ENCODE measurements at places on chromosomes 5 and 9. TPM values are rescaled to one million over a fixed set of nuclear protein-coding genes. Genes with fewer than 3 reads are reported as not detected.

Gene ST8SIA4
- total RNA-seq: not detected

Gene MAML1
- 33.1 TPM for total RNA-seq

Gene ECSCR
- total RNA-seq: not detected

Gene GRXCR2
- total RNA-seq: not detected

Gene LAMC3
- 0.68 TPM for total RNA-seq

Gene DNAJC21
- 37.5 TPM for total RNA-seq

DNA sequence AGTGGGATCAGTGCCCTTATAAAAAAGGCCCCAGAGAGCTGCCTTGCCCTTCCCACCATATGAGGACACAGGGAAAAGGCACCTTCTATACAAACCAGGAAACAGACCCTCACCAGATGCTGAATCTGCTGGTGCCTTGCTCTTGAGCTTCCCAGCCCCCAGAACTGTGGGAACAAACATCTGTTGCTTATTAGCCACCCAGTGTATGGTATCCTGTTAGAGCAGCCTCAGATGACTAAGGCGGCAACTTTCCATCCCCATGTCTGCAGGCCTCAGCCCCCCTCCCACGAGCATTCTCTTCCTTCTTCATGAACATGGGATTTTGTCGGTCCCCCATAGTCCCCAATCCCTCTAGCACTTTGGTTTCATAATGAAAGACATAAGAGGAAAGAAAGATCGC, 202.5 kb upstream of the GAS1 start:
- DNase-seq: no peak

DNA sequence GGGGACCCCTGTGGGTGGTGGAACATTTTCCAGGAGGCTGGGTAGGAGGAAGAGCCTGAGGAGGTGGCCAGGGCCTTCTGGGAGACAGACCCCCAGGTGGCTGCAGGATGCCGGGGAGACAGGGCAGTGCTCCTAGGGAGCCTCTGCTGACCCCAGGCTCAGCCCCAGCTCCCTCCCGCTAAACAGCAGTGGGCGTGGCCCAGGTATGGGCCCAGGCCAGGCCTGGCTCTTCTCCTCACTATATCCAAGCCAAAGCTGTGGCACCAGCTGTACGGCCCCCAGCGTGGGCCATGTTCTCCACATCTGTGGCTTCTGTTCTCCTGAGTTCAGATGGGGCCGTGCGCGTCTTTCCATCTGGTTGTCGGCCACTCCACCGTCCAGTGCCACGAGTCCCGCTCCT, 58.5 kb downstream of the KCNT1 start:
- DNase-seq: no peak

- DNase-seq: no peak
Measured at GRCh38 chr5:40073927-40074326, 605.8 kb upstream of the PTGER4 start.

GRCh38 chr5:43543434-43543833, 13.4 kb downstream of the PAIP1 start:
- DNase-seq: no peak

GRCh38 chr5:73766902-73767301, 140.9 kb downstream of the ARHGEF28 start:
- DNase-seq: no peak

DNA sequence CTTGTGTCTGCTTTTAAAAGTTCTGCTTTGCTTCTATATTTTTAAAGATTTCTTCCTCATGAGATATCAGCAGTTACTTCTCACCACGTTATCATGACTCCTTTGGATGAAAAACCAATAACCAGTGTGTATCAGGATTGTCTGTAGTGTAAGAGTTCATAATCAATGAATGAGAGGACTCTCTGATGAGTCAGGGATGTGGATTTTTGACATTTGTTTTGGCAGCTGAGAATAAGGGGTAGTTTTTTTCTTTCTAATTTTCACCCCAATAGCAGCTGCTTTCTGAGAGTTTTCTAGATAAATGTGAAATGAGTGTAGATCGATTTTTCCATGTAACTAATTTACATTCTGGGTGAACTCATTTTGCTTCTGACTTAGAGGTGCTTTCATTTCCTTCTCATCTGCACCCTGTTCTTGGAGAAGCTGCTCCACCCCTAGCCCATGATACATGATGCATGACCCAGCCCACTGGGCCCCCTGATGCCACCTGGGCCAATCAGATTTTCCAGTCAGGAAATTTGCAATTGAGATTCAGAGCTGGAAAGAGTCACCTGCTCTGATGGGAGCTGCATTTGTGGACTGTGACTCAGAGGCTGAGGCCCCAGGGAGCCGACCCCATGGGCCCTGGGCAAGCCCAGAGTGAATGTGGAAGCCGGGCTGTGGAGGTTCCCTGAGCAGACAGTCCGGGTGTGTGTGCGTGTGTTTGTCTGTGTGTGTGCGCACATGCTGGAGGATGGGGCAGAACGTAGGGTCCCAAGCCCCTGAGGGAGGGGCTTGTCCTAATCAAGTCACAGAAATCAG, 159.3 kb downstream of the RGS3 start:
- peak; percentile 90 for DNase-seq

DNA sequence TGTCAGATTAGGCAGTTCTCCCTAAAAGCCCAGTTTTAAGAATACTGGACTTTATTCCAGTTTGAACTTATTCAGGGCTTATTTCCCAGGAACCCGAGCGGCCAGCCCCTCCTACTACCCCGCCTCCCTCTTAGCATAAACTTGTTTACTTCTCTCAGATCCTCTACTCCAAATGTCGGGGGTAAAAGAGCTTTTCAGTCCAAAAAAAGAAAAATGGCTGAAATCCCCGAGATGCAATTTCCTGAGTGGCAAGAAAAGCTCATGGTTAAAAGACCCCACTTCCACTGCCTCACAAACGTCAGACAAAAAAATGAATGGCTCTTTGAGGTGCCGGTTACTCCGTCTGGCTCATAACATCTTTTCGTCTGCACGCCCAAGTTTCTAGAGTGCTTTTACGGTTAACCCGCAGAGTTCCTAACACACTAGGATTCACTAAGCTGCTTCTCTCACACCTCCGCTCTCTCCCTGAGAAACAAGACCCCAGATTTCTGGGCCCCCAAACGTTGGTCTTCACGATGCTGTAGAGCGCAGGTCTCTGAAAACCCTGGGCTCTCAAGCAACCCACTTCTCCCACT, 402 bp downstream of the BRD8 start:
- DNase-seq: no peak

GRCh38 chr5:988322-988721, 20.3 kb upstream of the NKD2 start:
- DNase-seq: no peak

DNA sequence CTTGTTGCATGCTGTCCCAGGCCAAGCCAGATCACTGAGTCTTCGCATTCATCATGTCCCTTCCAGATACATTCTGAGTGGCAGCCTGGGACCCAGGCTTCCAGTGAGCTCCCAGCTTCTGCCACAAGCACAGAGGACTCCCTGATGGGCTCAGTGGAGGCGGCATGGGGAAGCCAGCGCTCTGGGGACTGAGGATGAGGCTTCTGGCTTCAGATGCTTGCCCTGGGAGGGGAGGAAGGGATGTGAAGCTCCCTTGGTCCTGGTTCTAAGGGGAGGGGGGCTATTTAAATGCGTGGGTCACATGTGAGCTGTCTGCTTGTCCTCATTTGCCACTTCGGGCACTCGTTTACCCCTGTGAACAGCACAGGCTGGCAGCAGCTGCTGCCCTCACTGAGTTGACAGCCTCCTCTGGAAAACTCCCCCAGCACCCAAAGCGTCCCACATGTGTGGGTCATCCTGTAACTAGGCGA, 174.0 kb downstream of the NR3C1 start:
- no peak for DNase-seq

DNA sequence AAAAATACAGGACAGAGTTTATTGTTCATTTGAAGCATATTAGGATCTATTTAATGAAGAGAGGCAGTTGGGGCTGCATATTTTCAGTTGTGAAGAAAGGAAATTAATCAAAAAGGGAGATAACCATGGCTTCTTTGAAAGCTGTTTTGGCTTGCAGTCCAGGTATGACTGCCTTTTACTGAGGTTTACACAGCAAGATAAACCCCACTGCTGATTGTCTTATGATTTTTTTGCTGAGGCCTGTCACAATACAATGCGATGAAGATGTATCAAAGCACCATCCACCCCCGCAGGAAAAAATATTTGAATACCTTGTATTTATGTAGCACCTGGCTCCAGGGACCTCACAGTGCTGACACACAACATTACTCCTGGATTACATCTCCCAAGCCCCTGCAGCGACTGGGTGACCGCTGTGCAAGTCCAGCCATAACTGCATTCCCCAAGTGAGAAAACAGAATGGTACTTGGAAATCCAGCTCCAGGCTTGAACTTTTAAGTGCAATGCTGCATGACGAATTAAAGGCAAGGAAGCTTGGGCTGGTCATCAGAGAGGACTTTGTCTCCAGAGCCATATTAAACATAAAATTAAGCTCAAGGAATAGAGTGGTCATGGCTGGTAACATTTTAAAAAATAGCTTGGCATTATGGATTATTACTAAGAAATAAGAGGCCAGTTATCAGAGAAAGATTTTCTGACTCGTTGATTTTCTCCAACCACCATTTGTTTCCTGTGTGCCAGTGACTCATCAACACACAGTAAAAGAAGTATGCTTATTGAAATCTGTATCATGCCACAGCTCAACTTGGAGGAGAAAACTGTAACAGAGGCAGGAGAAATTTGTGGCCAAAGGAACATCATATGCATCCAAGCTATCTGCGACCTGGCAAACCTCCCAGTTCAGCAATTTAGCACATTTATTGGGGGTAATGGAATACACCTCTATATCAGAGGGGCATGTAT, 374.2 kb downstream of the MAN2A1 start:
- no peak for DNase-seq

GRCh38 chr5:91176288-91177016, 206.7 kb downstream of the ARRDC3 start:
- no peak for DNase-seq

GRCh38 chr5:120413686-120414085, 50.4 kb upstream of the PRR16 start:
- no peak for DNase-seq

DNA sequence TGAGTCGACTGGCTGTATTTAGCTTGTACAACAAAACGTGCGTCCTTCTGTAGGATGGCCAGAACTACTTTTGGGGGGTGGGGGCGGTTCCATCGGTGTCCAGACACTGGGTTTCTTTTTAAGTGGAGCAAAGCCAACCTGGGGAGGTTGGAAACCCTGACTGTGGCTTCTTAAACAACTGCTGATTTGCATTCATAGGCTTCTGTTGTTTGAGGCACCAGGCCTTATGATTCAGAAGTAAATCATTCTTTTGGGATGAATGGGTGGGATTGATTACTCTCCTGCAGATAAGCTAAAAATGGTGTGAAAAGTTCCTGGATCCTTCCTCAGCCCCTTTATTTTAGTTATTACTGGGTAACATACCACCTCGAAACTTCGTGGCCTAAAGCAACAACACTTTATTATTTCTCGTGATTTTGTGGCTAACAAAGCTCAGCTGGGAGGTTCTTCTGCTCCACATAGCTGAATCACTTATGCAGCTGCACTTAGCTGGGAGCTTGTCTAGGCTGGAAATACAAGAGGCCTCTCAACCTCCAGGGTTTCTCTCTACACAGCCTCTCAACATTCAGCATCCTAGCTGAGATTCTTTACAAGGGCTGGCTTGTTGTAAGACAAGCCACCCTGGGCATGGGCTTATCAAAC, 12.2 kb upstream of the SMIM32 start:
- DNase-seq: no peak

- DNase-seq: no peak
Measured at GRCh38 chr5:157978061-157978460, 119.1 kb upstream of the CLINT1 start.

GRCh38 chr5:105544300-105544699, 1981.7 kb upstream of the NUDT12 start:
- no peak for DNase-seq

- no peak for DNase-seq
Measured at GRCh38 chr5:160555581-160555970, 133.9 kb downstream of the PTTG1 start.

DNA sequence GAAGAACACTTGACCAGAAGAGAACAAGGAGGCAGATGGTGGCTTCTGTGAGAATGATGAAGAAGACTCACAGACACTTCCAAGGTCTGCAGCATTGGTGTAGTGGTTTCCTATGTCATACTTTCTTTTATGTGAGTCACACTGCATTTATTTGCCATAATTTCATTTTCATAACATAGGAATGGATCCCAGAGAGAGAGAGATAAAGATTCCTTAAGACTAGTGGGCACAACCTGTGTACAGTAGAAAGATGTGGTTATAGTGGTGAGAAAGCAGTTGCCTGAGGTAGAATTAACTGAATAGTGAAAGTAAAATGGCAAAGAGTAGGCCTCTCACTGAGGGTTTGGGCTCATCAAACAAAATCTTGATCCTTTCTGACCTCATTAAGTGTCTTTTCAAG, 7.6 kb upstream of the CCDC152 start:
- no peak for DNase-seq

DNA sequence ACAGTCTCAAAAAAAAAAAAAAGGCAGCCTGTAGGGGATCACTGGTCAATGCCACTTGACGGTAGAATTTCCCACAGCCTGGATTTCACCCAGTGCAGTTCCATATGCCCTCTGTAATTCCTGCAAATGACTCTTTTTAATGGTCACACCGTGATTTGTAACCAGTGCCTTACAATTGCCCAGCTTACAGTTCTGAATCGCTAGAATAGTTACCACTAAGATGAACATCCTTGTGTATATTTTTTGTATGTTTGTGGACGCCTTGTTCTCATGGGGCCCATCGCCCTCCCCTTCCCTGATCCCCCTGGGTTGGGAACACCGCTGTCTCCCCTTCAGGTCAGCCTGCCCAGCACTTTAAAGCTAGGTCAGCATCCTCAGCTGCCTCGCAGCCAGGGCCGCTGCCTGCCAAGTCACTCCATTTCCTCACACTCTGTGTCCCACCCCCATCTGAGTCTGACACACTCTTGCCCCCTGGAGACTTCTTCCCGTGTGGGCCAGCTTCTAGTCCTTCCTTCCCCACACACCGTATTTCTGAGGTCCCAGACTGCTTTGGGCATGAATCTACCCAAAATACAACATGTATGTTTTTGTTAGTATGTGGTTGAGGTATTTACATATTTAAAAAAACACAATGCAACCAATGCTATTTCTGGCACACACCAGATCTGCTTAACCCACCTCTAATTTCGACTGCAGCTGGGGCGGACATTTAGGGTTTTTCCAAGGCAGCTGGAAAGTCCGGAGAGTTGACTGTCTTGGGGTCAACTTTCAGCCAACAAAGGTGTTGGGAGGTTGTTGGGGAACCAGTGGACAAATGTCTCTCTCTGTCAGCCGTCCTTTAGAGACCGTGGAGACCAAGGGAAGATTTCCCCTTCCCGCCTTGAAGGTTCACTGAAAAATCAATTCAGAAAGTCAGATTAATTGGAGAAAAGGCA, 120.5 kb upstream of the NEK6 start:
- no peak for DNase-seq

DNA sequence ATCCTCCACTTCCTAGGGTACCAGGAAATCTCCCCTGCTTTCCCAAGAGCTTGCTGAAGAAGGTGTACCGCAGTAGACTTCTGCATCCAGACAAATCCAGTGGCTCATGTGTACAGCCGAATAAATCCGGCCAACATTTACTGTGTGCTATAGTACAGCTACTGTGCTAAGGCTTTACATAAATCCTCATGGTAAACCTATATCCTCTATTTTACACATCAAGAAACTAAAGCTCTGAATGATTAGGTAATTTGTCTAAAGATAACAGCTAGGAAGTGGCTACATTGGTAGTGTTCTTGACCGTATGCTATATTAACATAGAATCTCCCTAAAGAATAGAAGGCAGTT, 511 bp upstream of the WDR41 start:
- no peak for DNase-seq

GRCh38 chr9:110476251-110476650, 103.3 kb downstream of the SVEP1 start:
- DNase-seq: no peak

- DNase-seq: no peak
Measured at GRCh38 chr9:136295542-136296433, 8.1 kb downstream of the CCDC187 start.
